GF-D8 (cell line): ENCODE measurements at places on chromosomes 2 and 18.

GRCh38 chr18:40292985-40293710 is 1661.9 kb upstream of the PIK3C3 start:
- DNase-seq = no peak

DNA sequence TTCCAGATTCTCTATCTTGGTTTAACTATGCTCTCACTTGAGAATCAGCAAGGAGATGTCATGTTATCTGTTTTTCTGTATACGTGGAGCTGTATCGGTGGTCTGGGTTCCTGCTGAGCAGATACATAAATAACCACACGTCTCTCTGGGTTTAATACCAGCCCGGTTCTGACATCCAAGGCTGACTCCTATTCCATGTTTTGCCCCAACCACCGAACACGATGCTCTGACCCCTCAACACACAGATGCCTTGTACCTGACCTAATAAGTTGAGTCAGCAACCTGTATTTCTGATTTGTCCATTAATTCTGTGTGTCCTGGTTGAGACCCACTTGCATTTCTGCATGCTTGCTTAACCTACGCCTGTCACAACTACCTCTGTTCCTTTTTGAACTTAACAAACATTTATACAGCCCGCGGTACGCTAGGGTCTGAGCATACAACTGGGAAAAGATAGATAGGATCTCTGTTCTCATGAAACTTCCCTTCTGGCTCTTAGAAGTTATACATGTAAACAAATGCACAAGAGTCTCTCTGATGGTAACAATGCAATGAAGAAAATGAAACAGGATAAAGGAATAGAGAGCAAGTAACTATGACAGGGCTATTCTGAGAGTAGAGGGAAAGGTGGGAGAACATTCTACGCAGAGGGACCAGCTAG is 480.4 kb downstream of the PARD3B start:
- no peak for DNase-seq

DNA sequence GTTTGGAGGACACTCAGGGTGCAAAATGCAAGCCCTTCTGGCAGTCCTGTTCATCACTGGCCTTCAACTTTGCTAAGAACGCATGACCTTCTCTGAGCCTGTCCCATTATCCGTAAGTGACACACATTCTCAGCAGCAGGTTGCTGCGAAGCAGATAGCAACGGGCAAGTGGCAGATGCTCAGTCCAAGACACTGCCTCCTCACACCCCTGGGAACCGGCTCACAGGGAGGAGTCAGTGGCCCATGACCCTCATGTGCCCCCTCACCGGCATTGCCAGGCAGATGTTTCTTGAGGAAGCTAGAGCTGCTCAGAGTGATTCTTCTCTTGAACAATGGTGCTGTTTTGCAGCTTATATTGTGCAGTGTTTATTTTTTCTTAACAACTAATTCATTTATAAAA is 737.2 kb upstream of the HS6ST1 start:
- DNase-seq = no peak

GRCh38 chr18:75204269-75204731 is 4.6 kb downstream of the PTGR3 start:
- DNase-seq = no peak

- no peak for DNase-seq
These were observed 78.3 kb upstream of the ODC1 start for GRCh38 chr2:10526281-10527000.

- DNase-seq = no peak
These were observed 159.3 kb downstream of the FAM124B start for GRCh38 chr2:224242561-224242960.

- peak; percentile 76 for DNase-seq
These were observed 3.1 kb downstream of the SPOPL start for GRCh38 chr2:138504546-138505235.

DNA sequence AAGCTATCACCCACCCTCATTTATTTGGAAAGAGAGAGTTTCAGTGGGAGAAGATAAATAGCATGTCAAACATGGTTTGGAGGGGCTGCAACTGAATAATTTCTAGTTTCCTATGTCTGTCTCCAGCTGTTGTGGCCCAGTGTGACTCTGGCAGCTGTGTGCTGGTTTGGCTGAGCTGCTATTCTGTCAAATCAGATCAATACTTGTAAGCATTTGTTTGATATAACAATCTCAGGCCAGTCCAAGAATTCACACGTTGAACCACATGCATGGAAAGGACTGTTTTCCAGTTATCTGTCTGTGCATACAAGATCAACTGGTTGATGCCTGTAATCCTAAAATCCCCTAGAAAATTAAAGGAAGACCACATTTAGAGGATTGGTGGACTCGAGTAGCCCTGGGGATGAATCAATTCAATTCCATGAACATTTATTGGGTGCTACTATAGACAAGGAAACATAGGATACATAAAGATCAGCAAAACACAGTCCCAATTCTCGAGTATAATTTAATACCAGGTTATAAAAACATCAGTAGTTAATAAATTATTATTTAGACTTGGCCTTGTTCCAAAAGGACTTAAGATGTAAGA is 209.0 kb upstream of the PARD3B start:
- no peak for DNase-seq

GRCh38 chr2:230319211-230319862 is 7.7 kb upstream of the SP140L start:
- DNase-seq = no peak

DNA sequence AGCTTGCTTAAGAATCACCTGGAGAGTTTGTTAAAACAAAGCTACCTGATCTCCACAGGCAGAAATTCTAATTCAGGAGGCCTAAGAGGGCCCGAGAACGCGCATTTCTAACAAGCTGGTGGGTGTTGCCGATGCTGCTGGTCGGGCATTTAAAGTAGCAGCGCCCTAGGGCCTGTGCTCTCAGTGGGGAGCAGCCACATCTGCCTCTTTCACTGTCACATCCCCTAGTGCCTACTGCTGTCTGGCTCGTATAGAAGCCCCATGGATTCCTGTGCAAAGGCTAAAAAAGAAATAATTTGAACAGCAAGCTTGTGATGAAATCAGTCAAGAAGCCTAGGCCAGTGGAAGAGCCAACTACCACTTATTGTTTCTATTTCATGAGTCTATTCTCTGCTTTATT is 126.7 kb upstream of the SMIM21 start:
- DNase-seq = no peak

DNA sequence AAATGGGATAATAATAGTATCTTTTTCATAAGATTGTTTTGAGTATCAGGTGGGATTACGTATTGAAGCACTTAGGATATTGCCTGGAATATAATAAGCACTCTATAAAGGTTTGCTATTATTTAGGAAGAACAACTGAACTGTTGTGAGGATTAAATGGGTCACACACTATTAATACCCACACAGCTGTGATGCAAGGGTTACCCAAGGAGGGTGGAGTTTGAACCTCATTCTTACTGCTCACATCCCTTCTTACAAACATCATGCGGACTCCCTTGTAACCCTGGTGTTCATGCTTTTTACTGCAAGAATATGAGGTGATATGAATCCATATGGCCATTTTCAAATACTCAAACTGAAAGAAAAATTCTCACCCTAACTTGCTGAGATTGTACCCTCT is 113.5 kb downstream of the KCTD1 start:
- no peak for DNase-seq

- DNase-seq = no peak
These were observed 26.6 kb upstream of the SPRED2 start for GRCh38 chr2:65458999-65459398.

GRCh38 chr2:241308267-241308666 is 7.2 kb downstream of the HDLBP start:
- DNase-seq = no peak

DNA sequence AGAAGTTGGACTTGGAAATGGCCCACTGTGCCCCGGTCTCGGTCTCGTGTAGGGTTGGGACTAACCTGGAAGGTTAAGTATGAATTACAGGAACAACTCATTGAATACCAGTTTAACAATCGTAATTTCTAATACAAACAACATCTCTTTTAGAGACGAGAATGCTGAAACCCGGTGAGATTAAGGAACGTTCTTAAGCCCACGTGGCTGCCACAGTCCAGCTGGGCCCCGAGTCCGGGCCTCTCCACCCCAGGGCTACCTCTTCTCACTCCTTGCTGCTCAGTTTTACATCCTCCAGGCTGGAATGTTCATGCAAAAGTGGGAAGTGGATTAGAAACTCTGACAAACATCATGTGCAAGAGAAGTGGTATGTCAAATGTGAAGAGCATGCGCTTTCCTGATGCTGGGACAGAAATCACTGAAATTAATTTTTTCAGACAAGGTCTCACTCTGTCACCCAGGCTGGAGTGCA is 29.4 kb downstream of the NGEF start:
- no peak for DNase-seq

GRCh38 chr2:220434385-220434784 is 807.0 kb downstream of the SLC4A3 start:
- DNase-seq = no peak

DNA sequence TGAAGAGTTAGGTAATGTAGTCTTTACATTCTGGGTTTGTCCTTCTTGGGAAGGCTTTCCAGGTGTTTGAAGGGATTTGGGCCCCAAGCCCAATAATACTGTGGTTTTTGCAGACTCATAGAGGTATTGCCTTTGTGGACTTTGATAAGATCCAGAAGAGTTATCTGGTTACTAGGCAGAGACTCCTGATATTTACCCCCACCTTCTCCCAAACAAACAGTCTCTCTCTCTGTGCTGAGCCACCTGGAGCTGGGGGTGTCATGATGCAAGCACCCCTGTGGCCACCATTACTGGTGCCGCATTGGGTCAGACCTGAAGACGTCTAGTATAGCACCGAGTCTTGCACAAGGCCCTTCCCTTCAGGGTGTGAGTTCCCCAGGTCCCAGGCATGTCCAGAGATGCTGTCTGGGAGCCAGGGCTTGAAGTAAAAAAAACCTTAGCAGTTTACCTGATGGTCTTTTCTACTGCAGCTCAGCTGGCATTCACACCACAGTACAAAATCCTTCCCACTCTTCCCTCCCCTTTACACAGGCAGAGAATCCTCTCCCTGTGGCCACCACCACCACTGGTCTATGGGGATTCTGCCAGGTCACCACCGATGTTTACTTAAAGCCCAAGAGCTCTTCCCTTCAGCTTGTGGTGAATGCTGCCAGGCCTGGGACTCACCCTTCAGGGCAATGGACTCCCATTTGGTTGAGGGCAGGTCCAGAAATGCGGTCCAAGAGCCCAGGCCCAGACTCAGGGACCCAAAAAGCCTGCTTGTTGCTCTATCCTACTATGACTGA is 22.2 kb upstream of the FAM228A start:
- no peak for DNase-seq

- DNase-seq = no peak
These were observed 14.3 kb upstream of the TRIB2 start for GRCh38 chr2:12702168-12703121.

- DNase-seq = no peak
These were observed 50.9 kb downstream of the STAT1 start for GRCh38 chr2:190963088-190963487.

DNA sequence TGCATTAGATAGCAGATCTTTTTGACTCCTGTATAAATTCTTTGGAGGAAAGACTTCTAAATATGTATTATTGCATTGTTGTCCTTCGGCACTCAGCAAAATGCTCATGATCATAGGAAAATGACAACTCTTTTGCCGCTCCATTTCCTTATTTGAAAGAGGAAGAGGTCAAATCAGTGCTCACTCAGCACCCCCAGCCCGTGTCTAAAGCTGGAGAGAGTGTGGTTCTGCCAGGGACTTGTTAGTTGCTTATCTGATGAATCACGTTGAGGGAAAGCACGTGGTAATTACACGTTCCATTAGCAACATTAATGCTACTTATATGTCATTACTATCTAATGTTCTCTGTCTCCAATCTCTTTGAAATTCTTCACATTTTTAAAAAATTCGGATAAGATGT is 46.0 kb upstream of the MBP start:
- no peak for DNase-seq

DNA sequence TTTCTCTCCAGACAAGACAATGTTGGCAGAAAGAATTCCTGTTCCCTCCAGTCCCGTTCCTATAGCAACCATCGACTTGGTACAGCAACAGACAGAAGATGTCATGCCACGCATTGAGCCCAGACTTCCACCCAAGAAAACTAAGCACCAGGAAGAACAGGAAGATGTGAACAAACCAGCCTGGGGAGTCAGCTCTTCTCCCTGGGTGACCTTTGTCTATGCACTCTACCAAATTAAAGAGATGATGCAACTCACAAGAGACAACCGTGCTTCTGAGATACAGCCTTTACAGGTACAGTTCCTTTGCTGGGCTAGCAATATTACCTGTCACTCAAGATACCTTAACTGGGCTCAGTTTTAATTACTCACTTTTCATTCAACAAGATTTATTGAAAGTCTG is 37.1 kb downstream of the NEMP2 start:
- no peak for DNase-seq

- no peak for DNase-seq
These were observed 126.6 kb downstream of the VAPA start for GRCh38 chr18:10040287-10041011.
